ENCODE measurements at places on chromosomes 12 and 14. TPM values are rescaled to one million over a fixed set of nuclear protein-coding genes. Genes with fewer than 3 reads are reported as not detected.

Gene RAB3IP
- total RNA-seq, result 2.7 TPM

Gene C12orf54
- not detected for total RNA-seq

Gene REM2
- under 0.01 TPM for total RNA-seq

Gene MCRS1
- total RNA-seq, result 72.9 TPM

Gene OTOGL
- 0.28 TPM for total RNA-seq

Gene SLC25A47
- not detected for total RNA-seq

Gene SYNDIG1L
- total RNA-seq, result not detected

Gene TMEM260
- total RNA-seq, result 13.3 TPM

Gene FBRSL1
- total RNA-seq, result 0.83 TPM

Gene IL22
- total RNA-seq, result not detected

Gene OLR1
- total RNA-seq, result 3.2 TPM

Gene TAS2R46
- total RNA-seq, result 4.7 TPM

Gene KCNH3
- total RNA-seq, result not detected
